ENCODE measurements at places on chromosomes 2 and 18.

GRCh38 chr2:214052235-214052634, 358.6 kb upstream of the VWC2L start:
- DNase-seq: no peak

DNA sequence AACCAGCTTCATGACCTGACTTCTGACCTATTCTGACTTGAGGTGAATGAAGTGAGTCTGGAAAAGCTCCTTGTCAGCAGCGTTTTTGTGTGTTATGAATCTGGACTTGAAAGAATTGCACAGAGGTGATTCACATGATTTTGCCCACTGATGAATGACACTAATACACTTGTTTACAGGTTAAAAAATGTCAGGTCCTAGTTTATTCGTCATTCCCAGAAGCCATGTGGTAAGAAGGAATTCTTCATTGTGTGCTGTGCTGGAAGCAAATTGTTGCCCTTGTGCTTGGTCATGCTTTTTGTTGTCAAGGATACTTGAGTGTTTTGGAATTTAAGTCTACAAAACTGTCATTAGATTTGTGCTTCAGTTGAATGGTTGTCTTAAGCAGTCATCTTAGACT, 15.5 kb downstream of the SEC11C start:
- DNase-seq: no peak

GRCh38 chr2:152431370-152432098, 96.6 kb downstream of the FMNL2 start:
- no peak for DNase-seq

GRCh38 chr2:102063487-102063911, 71.7 kb downstream of the IL1R2 start:
- DNase-seq: no peak

DNA sequence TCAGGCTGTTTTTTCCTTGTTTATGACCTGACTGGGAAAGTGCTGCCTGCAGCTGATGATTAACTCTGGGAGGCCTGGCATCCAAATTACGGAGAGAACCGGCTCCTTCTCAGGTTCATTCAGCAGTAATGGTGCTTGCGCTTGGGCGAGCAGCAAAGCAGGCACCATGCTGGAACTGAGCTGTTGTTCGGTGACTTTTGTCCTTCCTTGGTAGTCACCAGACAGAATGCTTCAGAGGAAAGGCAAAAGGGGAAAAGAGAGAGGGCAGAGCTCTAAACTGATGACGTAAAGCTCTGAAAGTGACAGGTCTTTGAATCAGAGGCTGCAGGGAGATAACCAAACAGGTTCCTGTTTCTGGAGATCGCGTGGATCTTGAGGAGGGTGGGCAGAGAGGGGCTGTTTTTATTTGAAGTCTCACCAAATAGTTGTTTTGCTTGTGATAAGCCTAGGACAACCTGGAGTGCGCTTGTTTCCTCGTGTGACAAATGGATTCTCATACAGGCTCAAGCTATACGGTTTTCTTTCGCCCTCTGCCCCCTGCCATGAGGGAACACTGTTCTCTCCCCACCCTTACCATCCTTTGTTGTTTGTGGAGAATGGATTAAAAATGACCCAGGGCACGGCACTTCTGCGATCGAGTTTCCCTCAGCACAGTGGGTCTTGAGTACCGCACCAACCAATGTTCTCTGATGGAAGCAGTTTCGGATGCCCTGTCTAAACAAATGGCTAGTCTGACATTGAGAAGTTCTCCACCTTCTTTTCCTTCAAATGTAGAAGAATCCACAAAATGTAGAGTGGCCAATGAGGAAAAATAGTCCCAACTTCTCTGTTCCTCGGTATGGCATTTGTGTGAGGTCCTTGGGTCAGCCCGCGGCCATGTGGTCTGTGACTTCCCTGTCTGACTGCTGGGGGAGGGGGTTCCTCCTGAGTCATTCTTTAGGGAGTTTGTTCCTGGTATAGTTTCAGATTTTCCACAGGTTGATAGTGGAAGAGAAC, 1.3 kb downstream of the RASGRP3 start:
- no peak for DNase-seq

DNA sequence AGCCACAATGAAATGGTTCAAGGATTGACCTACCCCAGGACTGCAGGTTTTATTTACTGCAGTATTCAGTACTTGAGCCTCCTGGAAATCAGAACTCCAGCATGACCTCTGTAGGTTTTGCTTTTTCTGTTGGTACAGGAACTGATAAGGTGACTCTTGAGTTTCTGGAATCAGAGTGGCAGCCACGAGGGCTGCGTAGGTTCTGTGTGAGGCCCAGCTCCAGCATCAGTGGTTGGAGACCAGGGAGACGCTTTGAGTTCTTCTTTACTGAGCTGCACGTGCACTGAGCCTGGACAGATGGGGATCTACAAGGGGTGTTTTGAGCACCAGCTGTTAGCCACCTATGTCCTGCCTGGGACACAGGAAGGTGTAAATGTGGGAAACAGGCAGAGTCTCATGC, 222.7 kb upstream of the EPAS1 start:
- no peak for DNase-seq

GRCh38 chr2:136008205-136008865, 22.9 kb upstream of the DARS1 start:
- peak; percentile 63 for DNase-seq

GRCh38 chr2:106956879-106957278, 70.9 kb upstream of the ST6GAL2 start:
- no peak for DNase-seq

- peak; percentile 73 for DNase-seq
Observed at GRCh38 chr2:74457549-74458131, 598 bp upstream of the WBP1 start.

DNA sequence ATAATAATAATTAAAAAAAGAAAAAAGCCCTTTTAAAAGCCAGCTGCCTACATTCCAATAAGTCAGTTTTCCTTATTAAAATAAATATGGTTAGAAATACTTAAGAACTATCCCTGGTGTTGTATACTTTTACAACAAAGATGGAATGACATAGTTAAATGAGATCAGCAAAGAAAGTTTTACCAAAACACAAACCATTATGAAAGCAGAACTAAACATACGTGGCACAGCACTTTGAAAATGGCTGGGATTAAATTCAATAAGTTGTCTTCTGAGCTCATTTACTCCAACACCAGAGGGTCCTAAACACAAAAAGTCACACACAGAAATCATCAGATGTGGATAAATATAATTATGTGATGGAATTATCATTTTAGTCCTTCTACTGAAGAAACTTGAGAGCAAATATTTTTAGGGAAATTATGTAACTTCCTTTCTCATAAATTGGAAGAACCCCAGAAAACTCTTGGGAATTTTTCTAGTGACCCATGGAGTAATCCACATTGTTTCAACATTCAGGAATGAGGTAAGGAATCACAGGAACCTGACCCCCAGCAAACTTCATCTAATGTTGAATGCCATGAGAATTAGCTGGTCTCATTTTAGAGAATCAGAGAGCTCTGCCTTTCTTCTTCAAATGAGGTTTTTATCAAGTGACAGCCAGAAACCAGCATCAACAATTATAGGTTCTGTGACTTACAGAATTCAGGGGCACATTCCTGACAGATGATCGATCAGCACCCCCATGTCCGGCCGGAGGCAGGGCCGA, 11.5 kb upstream of the TMEM237 start:
- DNase-seq: no peak

- no peak for DNase-seq
Observed at GRCh38 chr2:91477731-91478672, 2786.5 kb downstream of the RPIA start.

Measured in effector memory CD4-positive, alpha-beta T cell (primary cell).